ENCODE measurements at places on chromosomes 13 and 19.

DNA sequence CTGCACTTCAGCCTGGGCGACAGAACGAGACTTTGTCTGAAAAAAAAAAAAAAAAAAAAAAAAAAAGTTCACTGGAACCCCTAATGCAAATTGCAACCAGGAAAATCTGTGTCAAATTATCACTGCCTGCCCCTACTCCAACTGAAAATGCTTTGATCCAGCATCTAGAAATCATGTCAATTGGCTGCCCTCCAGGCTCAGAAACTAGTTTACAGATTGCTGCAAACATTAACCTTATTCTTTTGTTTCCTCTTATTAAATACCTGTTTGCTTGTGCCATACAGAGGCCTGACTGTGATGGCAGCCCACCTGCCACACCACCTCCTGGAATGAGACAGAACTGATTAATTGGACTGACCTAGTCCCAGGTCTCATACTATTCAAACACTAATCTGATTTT lies 18.6 kb upstream of the AKT2 start:
- no peak for DNase-seq

GRCh38 chr13:39415008-39415802 lies 187.8 kb downstream of the LHFPL6 start:
- DNase-seq: peak; percentile 89

DNA sequence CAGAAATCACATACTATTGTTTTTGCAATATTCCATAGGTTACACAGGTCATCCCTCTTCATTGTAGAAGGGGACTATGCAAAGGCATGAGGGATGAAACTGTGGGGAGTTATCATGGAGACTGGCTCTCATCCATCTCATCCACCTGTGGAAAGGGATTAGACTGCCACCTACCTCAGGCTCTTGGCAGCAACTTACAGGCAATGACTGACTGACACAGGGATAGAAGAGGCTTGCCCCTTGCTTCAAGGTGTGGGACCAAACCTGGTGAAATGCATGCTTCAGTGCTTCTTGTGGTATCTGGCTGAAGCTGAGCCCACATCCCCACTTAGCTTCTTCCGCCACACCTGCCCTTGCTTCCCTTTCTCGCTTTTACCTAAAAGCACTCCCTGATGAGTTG lies 341.3 kb downstream of the GPC5 start:
- no peak for DNase-seq

DNA sequence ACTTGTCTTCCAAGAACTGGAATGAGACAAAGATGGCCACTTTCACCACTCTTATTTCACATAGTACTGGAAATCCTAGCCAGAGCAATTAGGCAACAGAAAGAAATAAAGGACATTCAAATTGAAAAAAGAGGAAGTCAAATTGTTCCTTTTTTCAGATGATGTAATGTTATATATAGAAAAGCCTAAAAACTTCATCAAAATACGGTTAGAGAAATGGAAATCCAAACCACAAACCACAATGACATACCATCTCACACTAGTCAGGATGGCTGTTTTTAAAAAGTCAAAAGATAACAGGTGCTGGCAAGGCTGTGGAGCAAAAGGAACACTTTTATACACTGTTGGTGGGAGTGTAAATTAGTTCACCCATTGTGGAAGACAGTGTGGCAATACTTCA lies 113.3 kb upstream of the SPRY2 start:
- no peak for DNase-seq

GRCh38 chr13:36453516-36453915 lies 21.2 kb downstream of the CCNA1 start:
- DNase-seq: no peak

GRCh38 chr13:24511816-24512196 lies 772 bp downstream of the PARP4 start:
- DNase-seq: no peak

DNA sequence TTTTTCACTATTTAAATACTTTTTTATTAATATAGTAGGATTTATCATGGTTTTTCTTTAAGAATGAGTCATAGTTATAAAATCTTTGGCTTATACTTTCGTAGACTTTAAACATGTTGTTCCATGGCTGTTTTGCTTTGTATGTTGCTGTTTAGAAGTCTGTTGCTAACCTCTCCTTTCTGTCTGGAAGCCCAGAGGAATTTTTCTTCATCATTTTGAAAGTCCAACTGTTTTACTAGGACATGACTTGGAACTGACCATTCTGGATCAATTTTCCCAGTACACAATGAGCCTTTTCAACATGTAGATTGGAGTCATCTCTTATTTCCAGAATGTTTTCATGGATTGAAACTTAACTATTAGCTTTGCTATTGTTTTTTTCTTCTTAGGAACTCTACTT lies 7.9 kb downstream of the CAB39L start:
- no peak for DNase-seq

DNA sequence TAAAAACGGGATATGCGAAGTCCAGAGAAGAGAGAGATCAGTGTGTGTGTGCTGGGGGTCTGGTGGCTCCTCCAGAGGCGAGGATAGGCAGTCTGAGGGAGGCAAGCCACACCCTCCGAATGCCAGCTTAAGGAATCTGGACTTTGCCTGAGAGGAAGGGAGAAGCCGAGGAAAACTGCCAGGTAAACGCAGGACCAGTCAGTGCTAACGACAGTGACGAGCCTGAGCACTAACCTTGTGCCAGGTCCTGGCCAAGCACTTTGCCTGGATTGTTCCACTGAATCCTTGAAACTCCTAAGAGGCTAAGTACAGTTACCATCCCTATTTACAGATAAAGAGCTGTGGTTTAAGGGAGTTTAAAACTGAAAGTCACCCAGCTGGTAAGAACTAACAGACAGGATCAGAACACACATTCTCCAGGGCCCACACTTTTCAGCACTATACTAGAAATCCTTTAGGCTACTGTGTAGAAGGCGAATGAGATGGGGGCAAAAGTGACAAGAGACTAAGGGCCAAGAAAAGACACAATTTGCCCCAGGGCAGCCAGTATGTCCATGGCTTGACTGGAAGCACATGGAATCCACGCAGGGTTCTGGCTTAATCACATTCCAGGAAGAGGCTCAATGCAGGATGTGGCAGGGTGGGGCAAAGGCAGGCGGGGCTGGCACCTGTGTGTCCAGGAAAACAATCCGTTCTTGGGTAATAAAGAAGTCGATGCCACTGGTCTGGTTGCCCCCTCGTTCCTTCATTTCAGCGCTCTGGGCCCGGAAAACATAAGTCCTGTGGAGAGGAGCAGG lies 15.1 kb downstream of the SMG9 start:
- no peak for DNase-seq

DNA sequence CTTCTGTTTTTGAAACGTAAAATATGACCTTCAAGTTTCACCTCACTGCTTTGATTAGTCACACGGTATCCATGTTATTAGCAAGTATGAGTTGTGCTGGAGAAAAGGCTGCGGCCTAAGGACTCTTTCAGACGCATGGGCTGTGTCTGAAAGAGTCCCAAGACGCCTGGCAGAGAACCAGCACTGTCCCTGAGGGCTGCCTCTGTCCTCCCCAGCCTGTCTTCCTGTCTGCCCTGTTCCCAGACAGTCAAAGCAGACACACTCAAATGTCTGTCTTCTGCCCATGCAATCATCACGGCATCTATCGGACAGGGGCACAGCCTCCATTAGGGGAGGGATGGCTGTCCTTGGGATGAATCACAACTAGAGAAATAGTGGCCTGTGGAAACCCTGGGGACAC lies 65.5 kb downstream of the DPY19L3 start:
- peak; percentile 17 for DNase-seq

DNA sequence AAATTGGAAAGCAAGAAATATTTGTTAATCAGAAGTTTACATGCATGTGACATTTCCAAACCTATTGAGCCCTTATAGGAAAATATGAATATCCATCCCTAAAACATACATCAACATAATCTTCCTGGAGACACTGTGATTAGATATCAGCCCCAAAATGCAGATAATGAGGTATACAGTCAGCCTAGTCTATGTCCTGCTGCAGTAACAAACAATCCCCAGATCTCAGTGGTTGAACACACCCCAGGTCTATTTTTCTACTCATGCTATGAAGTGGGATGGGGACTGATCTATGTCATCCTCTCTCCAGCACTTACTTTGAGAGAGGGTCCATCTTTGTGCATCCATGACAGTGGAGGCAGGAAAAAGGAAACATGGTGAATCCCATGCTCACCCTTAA lies 31.2 kb downstream of the CACNA1A start:
- no peak for DNase-seq

- DNase-seq: no peak
These were observed 163.9 kb downstream of the DACH1 start for GRCh38 chr13:71703138-71703537.

DNA sequence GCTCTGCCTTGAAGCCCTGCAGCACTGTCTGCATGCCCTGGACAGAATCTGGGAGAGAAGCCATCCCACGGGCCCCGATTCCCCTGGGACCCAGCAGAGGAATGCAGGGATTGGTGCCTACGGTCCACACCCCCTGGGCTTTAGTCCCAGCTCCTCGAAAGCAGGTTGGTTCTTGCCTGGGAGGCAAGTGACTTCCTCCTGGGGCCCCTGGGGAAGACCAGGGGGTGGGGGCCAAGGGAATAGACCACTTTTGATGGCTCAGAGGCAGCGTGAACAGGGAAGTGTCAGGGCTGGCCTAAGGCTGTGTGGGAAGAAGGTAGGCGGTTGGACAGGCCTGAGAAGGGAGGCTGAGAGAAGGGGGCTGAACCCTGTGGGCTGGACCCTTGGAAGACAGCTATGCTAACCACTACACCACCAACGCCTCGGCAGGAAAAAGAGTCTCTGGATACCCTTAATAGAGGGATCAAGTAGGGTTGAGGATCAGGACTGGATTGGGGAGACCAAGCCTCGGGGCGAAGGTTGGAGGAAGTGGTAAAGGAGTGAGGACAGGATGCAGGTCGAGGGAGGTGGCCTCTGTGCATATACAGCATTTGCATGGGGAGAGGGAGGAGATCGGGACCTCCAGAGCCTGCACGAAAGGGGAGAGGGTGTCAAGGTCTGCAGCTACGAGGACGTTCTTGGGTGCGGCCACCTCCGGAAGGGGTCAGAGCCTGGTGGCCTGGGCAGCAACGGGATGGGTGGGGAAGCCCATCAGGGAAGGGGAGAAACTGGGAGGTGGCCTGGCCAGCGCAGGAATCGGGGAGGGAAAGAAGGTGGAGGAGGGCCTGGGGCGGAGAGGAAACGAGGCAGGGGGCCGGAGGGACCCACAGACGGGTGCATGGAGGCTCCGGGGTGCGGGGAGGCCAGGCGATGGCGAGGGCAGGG lies 709 bp downstream of the DPP9 start:
- DNase-seq: no peak

- no peak for DNase-seq
These were observed 22.4 kb downstream of the RANBP3 start for GRCh38 chr19:5955636-5955935.

- no peak for DNase-seq
These were observed 28.9 kb downstream of the ARL11 start for GRCh38 chr13:49657241-49657641.

- no peak for DNase-seq
These were observed 997.6 kb upstream of the ATXN8OS start for GRCh38 chr13:69109891-69110525.

DNA sequence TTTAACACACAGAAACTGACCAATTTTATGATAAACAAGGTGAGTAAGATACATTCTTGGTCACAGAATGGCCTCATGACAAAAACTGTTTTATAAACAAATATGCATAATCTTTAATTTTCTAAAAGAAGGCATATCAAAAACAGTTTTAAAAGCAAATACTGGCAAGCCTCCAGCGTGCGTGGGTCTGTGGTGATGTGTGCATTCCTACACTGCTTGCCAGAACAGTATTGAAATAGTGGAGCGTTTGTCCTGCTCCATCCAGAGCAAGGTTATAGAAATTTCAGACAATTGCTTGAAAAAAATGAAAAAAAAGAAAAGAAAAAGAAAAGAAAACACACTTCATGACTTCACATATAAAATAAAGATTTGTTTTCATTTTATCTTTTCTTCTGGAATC lies 140.9 kb downstream of the MZT1 start:
- DNase-seq: peak; percentile 88

- DNase-seq: no peak
These were observed 31.0 kb upstream of the MBNL2 start for GRCh38 chr13:97191142-97191541.

DNA sequence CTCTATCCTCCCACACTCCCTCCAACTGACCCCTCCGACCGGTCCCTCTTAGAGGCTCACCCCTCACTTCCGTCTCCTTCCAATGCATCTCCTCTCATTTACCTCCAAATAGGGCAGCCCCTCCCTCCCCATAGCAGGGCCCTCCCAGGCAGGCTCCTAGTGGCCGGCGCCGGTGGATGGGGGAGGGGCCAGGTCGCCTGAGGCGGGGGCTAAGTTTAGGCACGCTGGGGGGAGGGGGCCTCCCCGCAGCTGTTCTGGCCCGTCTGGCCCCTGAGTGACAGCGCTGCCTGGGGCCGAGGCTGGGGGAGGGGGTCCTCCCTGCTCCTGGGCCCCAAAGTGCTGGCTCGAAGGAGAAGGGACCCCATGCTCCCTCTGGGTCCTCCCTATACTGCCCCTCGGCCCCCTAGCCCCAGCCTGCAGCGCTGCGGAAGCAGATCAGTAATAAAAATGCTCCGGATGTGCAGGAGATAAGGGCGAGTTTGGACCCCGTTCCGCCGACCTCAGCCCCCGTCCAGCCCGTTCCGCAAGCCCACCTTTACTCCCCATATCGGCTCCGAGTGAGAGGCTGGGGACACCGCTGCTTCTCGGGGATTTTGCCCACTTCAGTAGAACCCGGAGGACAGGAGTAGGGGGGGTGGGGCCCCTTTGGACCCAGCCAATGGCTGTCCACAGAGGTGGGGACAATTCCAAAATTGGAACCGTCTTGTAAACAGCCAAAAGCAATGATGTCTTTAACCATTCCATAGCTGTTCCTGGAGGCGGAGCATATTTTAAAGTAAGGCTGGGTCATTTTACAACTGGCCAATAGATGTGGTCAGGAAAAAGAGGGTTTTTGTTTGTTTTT lies 4.0 kb downstream of the RTN2 start:
- DNase-seq: peak; percentile 94

DNA sequence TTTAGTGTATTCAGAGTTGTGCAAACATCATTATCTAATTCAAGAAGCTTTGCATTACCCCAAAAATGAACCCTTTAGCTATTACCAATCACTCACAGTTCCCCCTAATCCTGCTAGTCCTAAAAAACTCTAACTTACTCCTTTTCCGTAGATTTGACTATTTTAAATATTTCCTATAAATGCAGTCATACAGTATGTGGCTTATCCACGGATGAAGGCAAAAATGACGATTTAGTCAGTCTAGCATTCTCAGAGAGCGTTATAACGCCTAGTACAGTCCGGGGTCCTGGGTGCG lies 587 bp upstream of the ZNF383 start:
- DNase-seq: no peak

Data from lung (tissue), 17 donors.